ENCODE measurements at places on chromosomes 7 and 10. TPM values are rescaled to one million over a fixed set of nuclear protein-coding genes. Genes with fewer than 3 reads are reported as not detected.

The LDB1 gene
- polyA plus RNA-seq: 24.8 TPM

The DKK1 gene
- polyA plus RNA-seq: 1.4 TPM

The C10orf67 gene
- polyA plus RNA-seq: 0.08 TPM

The FANK1 gene
- polyA plus RNA-seq: 3.7 TPM

The LAMB1 gene
- polyA plus RNA-seq: 164 TPM

The TMEM26 gene
- polyA plus RNA-seq: 0.91 TPM

The CYP3A7 gene
- polyA plus RNA-seq: 0.20 TPM

The FAM131B gene
- polyA plus RNA-seq: 0.40 TPM

The FGFR2 gene
- 21.1 TPM for polyA plus RNA-seq

The SEMA4G gene
- polyA plus RNA-seq: 14.3 TPM

The EPHA1 gene
- polyA plus RNA-seq: 1.2 TPM

The DPCD gene
- 42.5 TPM for polyA plus RNA-seq

The MACROH2A2 gene
- 5.1 TPM for polyA plus RNA-seq

The ARHGAP22 gene
- 11.6 TPM for polyA plus RNA-seq

The LRRD1 gene
- polyA plus RNA-seq: 0.07 TPM
